ENCODE measurements at places on chromosomes 5 and 9.

GRCh38 chr5:142676318-142676717 is 9.6 kb downstream of the FGF1 start:
- DNase-seq, result no peak

DNA sequence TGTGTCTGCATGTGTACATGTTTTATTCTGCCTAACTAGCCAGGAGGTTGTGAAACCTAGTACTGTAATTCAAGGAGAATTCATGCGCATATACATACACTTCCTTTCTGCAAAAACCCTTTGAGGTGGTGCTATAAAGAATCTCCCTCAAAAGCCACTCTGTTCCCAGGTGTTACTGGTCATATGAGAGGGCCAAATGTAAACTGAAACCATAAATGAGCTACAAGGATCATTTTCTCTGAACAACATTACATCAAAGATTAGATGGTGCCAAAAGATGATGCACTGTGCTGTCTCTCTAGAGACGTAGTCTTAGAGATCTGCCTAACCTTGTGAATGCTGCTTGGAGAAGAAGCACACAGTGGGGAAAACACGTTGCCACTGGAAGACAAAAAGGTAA is 15.7 kb downstream of the NREP start:
- DNase-seq, result no peak

DNA sequence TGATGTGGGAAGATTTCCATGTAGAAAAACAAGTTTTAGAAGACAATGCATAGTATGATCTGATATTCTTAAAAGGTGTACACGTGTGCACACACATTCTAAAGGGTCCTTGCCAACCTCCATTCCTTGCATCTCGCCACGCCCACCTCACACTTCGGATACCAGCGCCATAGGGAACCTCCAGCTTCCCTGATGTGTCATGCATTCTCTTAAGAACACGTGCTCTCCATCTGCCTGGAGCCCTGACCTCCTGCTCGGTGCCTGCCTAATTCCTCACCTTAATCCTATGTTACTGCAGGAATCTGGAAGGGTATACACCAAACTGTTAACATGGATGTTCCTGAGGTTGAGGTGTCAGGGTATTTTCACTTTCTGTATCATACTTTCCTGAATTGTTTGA is 63.1 kb downstream of the PTCD2 start:
- no peak for DNase-seq

- peak; percentile 56 for DNase-seq
Observed at GRCh38 chr9:130298662-130299279, 33.2 kb downstream of the HMCN2 start.

GRCh38 chr5:95763941-95764340 is 32.8 kb downstream of the RHOBTB3 start:
- no peak for DNase-seq

DNA sequence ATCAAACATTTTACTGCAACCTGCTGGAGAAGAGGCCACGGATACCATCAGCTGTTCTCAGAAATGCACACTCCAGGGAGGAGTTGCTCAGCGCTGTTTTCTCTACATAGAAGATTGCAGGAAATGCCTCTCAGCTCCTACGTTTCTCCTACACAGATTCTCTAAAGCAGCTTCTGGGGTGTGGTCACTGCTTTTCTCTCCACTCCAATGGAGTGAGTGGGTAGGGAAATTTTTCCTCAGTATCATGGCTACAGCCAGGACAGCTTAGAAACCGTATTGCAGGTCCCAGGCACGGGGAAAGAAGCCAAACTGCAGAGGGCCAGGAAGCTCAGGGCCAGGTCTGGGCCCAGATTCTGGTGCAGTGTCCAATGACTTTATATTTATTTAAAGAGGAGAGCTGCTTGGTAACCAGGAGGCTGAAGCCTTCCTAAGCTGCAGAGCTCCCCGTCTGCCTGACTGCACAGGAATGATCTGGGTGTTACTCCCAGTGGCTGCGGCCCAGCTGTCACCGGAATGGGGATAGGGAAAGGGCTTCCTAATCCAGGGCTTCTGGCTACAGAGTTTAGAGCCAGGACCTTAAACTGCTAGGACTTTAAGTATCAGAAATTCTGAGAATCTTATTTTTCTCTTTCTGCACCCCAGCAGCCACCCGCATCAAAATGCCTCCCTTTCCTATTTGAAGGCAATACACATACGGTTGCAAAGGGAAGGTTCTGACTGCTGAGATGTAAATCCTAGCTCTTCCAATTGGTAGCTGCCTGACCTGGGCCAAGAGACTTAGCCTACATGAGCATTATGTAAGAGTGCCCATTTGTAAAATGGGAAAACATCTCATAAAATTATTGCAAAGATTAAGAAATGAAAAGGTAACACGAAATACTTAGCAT is 1.4 kb upstream of the SPTAN1 start:
- no peak for DNase-seq

GRCh38 chr9:70291446-70291845 is 32.7 kb downstream of the SMC5 start:
- no peak for DNase-seq

GRCh38 chr9:110187126-110187525 is 20.8 kb downstream of the C9orf152 start:
- DNase-seq, result no peak

DNA sequence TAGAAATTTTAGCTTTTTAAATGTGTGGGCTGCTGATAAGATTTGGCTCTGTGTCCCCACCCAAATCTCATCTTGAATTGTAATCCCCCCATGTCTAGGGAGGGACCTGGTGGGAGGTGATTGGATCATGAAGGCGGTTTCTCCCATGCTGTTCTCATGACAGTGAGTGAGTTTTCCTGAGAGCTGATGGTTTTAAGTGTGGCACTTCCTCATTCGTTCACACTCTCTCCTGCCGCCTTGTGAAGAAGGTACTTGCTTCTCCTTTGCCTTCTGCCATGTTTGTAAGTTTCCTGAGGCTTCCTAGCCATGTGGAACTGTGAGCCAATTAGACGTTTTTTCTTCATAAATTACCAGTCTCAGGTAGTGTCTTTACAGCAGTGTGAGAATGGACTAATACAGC is 127.8 kb upstream of the MVB12B start:
- DNase-seq, result no peak

Measured in DND-41 (cell line).